ENCODE measurements at places on chromosomes 3 and 15. TPM values are rescaled to one million over a fixed set of nuclear protein-coding genes. Genes with fewer than 3 reads are reported as not detected.
A peak's percentile ranks its signal among the peaks of the same experiment; 100 is the strongest.

The IQCF5 gene
- not detected for total RNA-seq

GRCh38 chr15:41203395-41203794, 27.2 kb downstream of the EXD1 start:
- DNase-seq, result no peak

The MTHFS gene
- 16.7 TPM for total RNA-seq

GRCh38 chr3:58938057-58938456, 111.8 kb downstream of the CFAP20DC start:
- no peak for DNase-seq

DNA sequence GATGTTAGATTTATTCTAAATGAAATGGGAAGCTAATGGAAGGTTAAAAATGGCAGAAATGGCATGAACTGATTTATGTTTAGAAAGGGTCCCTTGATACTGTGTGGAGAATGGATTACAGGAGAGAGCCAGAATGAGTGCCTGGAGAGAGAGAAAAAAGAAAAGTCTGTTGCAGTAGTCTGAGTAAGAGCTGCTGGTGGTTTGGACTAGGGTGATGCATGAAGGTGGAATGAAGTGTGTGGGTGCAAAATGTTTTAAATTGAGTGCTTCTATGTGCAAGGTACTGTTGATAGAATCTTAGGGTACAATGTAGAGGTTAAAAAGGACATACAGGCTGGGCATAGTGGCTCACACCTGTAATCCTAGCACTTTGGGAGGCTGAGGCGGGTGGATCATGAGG, 11.4 kb upstream of the MGA start:
- DNase-seq, result no peak

DNA sequence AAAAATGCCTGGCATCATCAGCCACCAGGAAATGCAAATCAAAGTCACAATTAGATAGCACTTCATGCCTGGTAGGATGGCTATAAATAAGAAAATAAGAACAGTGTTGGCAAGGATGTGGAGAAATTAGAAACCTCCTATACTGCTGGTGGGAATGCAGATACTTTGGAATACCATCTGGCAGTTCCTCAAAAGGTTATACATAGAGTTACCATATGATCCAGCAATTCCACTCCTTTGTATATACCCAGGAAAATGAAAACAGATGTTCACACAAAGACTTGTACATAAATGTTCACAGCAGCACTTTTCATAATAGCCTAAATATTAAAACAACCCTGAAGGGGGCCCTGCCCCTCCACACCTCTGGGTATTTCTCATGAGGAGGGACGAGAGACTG, 13.7 kb downstream of the ACSBG1 start:
- no peak for DNase-seq

GRCh38 chr3:165459111-165459510, 262.9 kb upstream of the SLITRK3 start:
- no peak for DNase-seq

DNA sequence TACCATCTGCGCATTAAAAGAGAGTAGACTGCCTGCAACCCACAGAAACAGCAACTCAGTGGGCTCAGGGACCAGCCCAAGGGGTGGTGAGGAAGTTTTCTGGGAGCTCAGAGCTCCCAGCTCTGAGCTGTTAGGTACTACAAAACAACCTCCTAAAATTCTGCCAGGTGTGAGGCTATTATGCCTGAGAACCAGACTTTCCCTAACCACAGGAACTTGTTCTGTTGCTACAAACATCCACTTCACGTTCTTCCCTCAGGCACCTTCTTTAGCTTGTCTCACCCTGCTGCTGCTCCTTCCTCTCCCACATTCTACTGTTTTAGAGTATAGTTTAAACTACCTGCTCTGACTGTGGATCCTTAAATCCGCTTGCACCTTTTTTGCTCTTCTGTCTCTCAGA, 399.4 kb downstream of the ROBO1 start:
- no peak for DNase-seq

- DNase-seq, result no peak
Measured at GRCh38 chr3:82088749-82089148, 327.3 kb upstream of the GBE1 start.

DNA sequence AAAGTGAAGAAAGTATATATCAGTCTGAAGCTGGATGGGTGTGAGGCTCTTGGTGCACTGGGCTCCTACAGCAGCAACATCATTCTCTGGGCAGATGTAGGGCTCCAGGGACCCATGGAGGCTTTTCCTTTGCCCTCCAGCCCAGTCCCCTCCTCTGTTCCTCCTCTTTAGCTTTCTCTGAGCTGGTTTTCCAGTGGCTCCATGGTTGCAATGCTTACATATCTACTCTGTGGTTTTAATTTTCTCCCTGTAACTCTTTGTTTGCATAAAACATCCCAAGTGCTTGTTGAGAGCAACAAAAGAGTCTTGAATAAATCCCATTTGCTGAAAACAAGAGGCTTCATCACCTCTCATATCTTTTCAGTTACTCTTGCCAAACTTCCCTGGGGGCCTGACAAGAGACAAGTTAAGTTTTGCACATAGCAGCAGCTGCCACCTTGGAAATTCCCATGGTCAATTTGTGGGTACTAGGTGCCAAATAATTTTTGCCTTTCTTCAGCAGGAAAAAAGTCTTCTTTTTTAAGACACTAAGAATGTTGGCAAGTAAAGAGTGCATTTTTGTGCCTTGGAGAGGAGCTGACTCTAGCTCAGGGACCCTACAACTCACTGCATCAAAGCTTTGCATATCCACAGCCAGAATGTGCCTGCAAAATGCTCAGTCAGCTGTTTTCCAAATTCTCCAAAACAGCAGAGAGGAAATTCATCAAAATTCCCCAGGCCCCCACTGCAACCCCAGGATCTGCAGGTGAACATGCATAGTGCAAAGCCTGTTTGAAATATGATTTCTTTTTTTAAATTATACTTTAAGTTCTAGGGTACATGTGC, 41.9 kb downstream of the COLQ start:
- DNase-seq, result no peak

DNA sequence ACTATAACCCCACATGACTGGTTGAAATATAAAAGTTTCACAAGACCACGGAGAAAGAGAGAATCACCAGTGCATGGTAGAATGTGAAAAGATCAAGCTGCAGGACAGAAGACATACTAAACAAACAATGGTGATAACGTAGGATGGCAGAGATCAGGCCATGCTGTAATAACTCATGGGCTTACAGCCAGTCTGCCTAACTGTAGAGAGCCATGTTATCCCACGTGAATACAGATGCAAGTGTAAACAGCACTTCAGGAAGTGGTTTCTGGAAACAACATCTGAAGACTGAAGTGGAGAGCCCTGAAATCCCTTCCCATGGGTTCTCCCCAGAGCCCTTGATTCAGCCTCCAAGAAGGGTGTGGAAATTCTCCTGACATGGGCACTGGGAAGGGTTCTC, 103.2 kb upstream of the SLCO2A1 start:
- no peak for DNase-seq

The KNG1 gene
- total RNA-seq, result not detected

- DNase-seq, result no peak
Measured at GRCh38 chr3:168342946-168343850, 247.5 kb upstream of the GOLIM4 start.

- no peak for DNase-seq
Measured at GRCh38 chr3:42118762-42119361, 27.7 kb downstream of the TRAK1 start.

DNA sequence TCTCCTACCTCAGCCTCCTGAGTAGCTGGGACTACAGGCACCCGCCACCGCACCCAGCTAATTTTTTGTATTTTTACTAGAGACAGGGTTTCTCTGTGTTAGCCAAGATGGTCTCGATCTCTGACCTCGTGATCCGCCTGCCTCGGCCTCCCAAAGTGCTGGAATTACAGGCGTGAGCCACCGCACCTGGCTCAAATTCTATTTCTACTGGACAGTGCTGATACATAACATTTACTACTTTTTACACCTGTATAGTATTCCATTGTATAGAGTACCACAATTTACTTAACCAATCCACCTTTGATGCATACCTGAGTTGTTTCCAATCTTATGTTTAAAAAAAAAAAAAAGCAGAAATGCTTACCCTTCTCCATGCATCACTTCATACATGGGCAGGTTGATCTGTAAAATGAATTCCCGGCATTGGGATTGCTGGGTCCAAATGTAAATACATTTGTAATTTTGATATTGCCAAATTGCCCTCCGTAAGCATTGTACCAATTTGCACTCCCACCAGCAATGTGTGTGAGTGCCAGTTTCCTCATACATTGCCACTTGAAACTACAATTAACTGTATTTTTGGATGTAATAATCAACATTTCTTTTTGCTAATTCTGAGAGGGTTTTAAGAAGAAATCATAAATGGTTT, 94.5 kb downstream of the NPTN start:
- no peak for DNase-seq

- DNase-seq, result no peak
Measured at GRCh38 chr3:57544181-57545125, at the start of gene DNAH12. Gene DNAH12 (minus strand): TSS chr3:57544344. CDS start chr3:57542870, 1,474 bp downstream.

The PGBD4 gene
- total RNA-seq, result 1.5 TPM

- no peak for DNase-seq
Measured at GRCh38 chr3:184366619-184367289, 5.2 kb downstream of the POLR2H start.

GRCh38 chr3:162034368-162034767, 537.8 kb downstream of the OTOL1 start:
- DNase-seq, result no peak

GRCh38 chr3:95408464-95408862, 1345.6 kb downstream of the NSUN3 start:
- no peak for DNase-seq

GRCh38 chr15:68349151-68349550, 71.6 kb downstream of the FEM1B start:
- DNase-seq, result no peak

GRCh38 chr15:63491979-63492378, 12.4 kb upstream of the USP3 start:
- peak; percentile 50 for DNase-seq

DNA sequence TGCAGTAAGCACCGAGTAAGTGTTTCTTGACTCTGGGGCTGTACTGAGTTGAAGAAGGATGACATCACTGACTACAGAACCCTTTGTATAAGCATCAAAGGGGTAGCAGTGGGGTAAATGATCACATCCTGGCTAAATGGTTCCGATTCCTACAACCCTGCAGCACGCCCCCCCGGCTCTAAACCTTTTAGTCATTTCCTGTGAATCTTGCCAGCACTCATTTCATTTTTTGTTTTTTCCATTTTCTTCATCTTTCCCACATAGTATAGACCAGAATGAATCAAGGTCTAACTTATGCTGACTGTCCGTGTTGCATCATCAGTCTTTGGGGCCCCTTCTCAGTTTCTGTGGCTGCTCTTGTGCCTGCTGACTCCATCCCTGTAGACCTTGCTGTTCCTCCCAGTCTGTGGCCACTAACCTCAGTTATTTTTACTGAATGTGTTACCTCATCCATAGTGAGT, 383.1 kb upstream of the TPRG1 start:
- DNase-seq, result no peak

The MAP2K5 gene
- total RNA-seq, result 28.2 TPM

- DNase-seq, result no peak
Measured at GRCh38 chr3:181716966-181717365, 5.2 kb downstream of the SOX2 start.

GRCh38 chr3:25454005-25454927, 26.2 kb downstream of the RARB start:
- DNase-seq, result no peak

DNA sequence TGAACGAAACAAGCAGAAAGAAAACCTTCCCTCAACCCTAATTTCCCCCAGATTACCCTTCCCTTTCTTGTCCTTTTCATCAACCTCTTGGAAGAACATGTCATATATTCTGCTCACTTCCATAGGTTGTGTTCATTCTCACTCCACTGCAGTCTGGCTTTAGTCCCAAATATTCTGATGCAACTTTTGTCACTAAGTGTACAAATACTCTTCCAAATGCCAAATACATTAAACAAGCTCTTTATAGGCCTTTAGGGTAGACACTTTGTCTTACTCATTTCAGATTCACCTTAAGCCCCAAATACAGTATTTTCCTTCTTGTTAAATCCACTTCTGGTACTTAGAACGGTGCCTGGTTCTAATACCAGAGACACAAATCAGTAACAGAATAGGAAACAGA, 406.5 kb upstream of the CDIN1 start:
- DNase-seq, result no peak

- no peak for DNase-seq
Measured at GRCh38 chr15:41876007-41876406, 17.8 kb downstream of the SPTBN5 start.

The HMCES gene
- total RNA-seq, result 32.9 TPM

- DNase-seq, result no peak
Measured at GRCh38 chr3:194443901-194444300, 42.9 kb downstream of the ATP13A3 start.

DNA sequence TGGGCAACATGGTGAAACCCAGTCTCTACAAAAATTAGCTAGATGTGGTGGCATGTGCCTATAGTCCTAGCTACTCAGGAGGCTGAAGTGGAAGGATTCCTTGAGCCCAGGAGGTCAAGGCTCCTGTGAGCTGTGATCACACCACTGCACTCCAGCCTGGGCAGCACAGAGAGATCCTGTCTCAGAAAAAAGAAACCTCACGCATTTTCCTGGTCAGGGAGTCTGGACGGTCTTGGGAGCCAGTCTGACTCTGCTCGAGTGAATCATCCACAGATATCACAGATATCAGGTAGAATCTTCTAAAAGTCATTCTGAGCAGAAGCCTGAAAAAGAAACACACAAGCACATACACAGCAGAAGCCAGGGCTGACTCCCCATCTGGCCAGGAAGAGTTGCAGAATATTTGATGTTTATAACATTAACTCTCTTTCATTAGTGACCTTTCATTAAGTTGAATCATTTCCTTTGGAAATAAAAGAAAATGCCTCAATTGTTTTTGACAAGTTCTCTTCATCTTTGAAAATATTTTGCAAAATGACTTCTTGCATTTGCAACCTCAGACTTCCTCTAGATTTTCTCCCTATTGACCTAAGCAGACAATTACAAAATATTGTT, 56.5 kb upstream of the ABHD17C start:
- no peak for DNase-seq

The GREM1 gene
- 0.59 TPM for total RNA-seq

The MST1 gene
- 6.4 TPM for total RNA-seq

- no peak for DNase-seq
Measured at GRCh38 chr3:122609798-122610559, 32.5 kb downstream of the PARP15 start.

- DNase-seq, result no peak
Measured at GRCh38 chr3:165197481-165197800, 1.3 kb upstream of the SLITRK3 start.

- no peak for DNase-seq
Measured at GRCh38 chr3:111691293-111691909, 96.3 kb upstream of the ZBED2 start.
